ENCODE measurements at places on chromosomes 1 and 21.

DNA sequence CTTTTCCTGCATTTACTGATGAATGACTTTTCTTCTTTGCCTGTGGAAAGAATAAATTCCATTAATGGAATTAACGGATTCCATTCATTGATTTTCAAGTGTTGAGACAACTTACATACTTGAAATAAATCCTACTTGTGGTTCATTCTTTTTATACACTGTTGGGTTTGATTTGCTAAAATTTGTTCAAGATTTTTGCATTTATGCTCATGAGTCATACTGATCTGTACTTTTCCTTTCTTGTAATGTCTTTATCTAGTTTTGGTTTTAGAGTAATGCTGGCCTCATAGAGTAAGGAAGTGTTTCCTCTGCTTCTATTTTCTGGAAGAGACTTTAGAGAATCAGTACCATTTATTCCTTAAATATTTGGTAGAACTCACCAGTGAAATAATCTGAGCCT lies 14.4 kb downstream of the UROD start:
- DNase-seq = no peak

- no peak for DNase-seq
Observed at GRCh38 chr1:178004926-178005391, 35.1 kb upstream of the SEC16B start.

GRCh38 chr1:111733183-111733991 lies 5.8 kb downstream of the INKA2 start:
- DNase-seq = no peak

DNA sequence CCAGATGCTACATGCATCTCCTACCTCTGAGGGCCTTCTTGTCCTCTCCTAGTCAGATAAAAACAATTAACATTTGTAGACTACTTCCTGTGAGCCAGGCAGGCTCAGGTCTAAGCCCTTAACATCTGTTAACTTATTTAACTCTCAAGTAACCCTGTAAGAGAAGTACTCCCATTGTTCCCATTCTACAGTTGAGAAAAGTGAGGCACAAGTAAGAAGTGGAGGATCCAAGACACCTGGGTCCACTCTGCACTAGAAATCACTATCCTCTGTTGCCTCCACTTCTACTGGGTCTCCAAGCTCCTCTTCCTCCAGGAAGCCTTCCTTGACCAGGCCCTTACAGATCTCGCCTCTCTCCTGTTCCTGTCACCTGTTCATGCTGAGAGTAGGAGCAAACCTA lies 9.7 kb downstream of the C1orf216 start:
- DNase-seq = no peak

DNA sequence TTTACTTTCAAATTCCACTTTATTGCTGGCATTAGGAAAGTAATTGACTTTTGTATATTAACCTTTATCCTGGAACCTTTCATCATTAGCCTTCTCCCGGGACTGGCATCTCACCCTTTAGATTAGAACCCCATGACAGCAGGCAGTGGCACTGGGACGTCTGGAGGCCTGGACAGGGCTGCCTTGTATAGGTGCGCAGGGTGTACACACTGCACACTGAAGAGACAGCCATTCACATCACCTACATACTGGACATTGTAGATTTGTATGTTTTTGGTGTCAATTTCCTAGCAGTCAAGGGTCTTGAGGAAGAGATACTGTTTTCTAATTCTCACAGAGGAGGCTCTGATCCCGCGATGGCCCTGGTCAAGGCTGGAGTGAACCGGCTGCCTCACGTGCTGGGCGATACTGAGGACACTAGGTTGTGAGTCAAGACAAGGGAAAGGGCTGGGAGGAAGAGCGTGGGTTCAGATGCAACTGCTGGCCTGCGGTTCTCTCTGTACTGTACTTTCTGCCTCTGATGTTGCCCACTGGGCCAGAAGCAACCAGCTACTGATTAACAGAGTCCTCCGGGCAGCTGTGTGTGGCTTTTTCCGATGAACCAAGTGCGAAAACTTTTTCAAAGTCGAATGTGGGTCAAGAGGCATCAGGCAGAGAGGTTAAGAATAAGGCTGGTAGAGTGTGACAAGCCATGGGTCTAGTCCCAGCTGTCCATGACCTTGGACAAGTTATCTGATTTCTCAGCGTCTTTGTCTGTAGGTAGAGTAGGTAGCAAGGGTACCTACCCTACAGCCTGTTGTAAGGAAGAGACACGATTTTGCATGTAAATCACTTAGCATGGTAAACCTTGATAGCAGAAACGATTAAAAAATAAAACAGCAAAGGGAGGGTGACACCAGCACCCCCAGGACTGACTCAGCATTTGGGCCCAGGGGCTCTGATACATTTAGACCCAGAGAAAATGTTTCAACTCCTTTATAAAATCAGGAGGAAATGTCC lies 38.2 kb upstream of the SLC25A33 start:
- DNase-seq = no peak

DNA sequence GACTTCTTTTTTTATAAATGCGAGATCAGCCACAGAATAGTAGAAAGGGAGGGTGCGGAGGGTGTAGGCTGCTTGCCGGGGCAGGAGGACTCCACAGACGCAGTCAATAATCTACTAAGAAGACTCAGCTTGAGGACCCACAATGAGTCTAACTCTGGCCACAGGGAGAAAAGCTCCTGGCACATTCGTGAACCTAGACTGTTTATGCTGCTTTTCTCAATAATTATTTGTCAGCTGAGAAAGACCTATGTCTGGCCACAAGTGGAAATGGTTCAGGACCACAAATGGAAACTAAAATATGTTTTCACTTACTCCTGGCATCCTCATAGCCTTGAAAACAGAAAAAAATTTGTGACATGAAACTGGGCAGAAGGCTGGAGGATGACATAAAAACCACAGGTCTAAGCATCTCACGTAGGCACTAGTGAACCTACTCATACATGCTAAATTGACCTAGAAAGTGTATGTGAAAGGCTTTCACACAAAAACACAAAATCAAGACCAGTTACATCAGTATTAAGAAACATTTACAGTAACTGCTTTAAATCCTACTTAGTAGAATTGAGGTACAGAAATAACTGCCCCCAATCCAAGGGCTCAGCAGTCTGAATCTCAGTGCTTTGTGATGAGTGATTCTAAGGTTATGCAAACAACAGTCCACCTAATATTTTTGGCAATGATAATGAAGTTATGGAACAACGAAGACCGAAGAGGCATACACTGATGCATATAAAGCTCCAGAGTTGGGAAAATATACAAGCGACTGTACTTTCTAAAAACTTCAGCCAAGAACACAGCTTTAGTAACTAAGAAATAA lies 159.5 kb downstream of the SLC45A1 start:
- no peak for DNase-seq
